ENCODE measurements at places on chromosomes 4 and X.

DNA sequence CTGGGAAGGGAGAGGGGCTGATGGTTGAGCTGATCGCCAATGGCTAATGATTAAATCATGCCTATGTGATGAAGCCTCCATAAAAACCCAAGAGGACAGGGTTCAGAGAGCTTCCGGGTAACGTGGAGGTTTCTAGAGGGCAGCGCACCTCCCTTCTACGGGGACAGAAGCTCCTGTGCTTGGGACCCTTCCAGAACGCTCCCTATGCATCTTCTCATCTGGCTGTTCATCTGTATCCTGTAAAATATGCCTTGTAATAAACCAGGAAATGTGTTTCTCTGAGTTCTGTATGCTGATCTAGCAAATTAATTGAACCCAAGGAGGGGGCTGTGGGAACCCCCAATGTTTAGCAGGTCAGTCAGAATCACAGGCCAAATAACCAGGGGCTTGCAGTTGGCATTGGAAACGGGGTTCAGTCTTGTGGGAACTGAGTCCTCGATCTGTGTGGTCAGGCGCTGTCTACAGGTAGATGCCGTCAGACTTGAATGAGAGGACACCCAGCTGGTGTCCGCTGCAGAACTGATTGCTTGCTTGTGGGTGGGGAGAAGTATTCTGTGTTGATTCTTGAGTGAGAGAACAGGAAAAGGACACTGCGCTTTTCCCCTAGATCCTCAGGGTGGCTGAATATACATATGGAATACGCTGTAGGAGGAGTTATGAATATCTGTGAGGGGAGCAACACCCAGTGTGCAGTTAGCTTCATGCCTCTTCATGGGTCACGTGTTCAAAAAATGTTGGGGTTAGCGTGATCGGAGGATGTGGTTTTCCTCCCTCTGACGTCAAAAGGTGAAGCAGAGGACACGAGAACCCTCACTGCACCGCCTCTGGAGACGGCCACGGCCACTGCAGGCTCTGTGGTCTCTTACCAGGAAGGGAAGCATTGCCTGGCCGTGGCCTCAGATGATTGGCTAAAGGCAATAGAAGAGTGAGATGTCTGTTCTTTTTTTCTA is 29.2 kb downstream of the HTT-AS start:
- no peak for DNase-seq

- DNase-seq = no peak
These were observed 111.7 kb upstream of the RPS6KA3 start for GRCh38 chrX:20378233-20378920.

- DNase-seq = no peak
These were observed 65.3 kb upstream of the C1QTNF7 start for GRCh38 chr4:15362541-15362940.

DNA sequence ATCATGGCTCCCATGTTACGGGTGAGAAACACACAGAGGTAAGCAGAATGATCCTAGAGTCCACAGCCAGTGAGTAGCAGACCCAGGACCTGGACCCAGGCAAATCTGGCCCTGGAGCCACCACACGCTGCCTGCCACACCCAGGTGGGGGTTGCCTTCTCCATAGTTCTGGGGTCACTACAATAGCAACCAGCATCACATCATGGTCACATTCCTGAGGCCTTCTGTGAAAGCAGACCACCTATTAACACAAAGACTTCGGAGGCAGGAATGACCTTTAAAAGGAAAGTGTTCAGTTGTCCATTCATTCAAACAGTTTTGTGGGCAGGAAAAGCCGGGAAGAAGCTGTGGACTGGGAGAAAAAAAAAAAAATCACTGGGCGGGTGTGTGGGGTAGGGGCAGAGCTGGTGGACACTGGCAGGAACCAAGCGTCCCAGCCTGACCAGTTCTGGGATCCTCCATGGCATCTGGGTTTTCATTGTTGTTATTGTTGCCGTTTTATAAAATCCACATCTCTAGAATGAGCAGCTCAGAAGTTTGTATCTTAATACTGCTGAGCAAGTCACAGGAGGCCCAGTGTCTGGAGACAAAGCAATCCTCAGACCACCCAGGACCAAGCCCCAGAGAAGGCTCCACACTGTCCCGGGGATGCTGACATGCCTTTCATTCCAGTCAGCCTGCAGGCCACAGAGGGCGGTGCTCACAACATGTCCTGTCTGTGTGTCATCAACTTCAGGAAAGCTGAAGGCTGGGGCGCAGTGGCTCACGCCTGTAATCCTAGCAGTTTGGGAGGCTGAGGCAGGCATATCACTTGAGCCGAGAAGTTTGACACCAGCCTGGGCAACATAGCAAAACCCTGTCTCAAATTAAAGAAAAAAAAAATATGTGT is 67.0 kb downstream of the SEL1L3 start:
- no peak for DNase-seq

- no peak for DNase-seq
These were observed 256.7 kb upstream of the GNPDA2 start for GRCh38 chr4:44983083-44983482.

DNA sequence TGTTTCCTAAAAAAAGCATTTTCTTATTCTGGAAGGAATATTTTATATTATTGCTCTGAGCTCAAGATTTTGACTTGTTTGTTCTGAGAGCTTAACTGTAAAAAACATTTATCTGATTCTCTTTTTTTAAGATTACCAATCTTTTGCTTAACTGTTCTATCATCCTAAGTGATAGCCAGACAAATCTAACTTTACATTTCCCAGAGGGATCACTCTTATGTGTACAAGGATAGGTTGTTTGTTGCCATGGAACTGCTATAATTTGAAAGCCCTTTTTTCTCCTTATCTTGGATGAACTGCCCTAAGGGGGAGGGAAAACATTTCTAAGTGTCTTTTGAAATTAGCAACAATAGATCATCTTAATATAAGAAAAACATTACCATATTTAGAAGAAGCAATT is 494.7 kb downstream of the TRAM1L1 start:
- no peak for DNase-seq

- no peak for DNase-seq
These were observed 399.9 kb downstream of the GASK1B start for GRCh38 chr4:157772907-157773306.

- no peak for DNase-seq
These were observed 378.5 kb downstream of the FAT4 start for GRCh38 chr4:125693228-125693627.

DNA sequence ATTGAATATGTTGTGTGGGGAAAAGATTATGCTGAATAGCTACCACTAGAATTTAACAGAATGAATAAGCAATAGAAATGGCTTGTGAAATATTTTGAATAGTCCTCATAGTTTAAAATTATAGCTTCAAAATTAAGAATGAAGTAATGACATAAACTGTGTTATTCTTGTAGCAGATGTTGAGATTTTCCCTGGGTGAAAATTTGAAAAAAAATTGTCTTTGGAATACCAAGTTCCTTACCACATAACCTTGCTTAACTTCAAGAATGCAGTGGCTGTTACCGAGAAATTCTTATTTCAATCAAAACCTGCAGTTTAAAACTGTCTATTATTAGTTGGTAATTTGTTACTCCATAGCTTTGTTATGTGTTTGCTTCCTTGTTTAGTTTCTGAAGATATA is 1268.6 kb downstream of the RAPGEF2 start:
- no peak for DNase-seq

GRCh38 chr4:98997166-98997565 is 1.6 kb downstream of the METAP1 start:
- DNase-seq = no peak

DNA sequence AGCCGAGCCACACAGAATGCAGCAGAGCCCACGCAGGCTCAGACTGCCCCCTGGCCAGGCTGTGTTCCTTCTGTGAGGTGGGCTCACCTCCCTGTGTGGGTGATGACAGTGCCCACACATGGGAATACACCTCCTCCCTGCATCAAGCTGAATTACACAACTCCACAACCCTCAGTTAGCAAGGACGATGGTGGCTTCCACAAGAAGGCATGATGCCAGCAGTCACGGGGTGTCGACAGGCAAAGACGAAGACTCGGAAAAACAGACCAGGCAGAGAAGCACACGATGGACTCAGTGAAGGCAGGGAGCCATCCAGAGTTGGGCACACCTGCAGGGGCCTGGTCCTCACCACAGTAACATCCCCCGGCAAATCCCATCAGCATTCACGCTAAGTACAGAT is 12.1 kb downstream of the LETM1 start:
- DNase-seq = no peak

DNA sequence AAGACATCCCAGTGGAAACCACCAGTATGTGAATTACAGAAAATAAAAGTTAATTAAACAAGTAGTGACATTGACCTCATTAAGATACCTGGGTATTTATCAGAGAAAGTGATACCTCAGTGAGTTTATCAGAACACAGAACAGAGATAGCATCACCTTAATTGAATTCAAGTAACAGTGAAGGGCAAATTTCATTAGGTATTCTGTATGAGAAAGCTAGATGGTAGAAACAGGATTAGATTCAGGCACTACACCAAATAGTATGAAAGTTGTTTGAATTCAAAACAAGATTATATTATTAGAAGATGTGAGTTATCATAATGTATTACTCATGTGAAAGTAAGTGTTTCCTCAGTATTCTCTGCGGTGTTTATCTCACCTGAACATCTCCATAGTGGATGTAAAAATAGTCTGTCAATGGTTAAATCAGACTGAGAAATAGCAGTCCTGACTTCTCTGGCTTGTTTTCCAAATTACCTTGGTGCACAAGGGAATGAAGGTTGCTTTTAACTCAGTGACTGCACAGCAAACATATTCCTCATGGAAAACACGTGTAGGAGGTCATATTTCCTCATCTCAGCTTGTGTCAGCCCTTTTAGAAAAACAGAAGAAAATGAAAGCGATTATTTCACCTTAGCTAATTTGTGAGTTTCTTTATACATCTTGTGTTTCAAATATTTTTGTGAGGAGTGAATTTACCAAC is 79.9 kb upstream of the PCDH18 start:
- no peak for DNase-seq

DNA sequence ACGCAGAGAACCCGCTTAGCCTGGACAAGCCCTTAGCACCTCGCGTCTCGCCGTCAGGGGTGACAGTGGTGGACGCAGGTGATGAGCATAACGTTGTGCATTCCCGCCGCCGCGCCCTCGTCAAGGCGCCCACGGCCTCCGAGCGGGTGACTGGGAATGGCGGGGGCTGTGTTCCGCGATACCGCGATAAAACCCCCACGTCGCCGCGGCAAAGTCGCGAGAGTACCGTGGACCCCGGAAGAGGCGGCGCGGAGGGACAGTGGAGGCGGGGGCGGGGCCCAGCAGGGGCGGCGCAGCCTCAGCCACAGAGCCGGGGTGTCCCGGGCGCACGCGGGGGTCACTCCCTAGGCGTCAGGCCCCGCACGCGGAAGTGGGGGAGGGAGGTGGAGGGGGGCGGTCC is 53.8 kb downstream of the ZFYVE28 start:
- DNase-seq = no peak

DNA sequence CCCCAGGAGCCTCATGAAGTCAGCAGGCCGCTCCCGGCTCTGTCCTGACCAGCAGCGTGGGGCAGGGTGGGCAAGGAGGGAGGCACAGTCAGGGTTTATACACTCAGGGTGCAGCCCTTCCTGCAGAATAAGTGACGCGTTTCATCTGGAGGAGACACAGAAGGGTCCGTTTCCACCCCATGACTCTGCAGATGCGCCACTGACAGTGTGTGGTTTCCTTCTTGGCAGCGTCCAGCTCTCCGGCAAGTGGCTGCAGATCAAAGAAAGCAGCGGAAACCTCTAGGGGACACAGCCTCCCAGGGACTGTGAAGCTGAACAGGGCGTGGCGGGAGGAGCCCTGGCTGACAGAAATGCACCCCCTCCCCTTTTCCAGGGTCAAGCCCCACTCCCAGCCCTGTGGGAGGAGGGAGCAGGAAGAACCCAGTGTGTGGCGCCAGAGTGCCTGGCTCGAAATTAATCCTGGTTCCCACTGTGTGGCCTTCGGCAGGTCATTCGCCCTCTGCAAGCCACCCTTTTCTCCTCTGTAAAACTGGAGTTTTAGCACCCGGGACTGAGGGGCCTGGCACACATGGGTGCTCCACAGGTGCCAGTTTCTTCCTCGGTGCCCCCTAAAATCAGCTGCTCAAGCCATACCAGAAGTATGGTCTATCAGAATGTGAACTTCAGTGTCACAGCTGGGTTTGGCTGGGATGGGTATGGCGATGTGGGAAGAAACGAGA is 17.3 kb upstream of the TBC1D14 start:
- no peak for DNase-seq

DNA sequence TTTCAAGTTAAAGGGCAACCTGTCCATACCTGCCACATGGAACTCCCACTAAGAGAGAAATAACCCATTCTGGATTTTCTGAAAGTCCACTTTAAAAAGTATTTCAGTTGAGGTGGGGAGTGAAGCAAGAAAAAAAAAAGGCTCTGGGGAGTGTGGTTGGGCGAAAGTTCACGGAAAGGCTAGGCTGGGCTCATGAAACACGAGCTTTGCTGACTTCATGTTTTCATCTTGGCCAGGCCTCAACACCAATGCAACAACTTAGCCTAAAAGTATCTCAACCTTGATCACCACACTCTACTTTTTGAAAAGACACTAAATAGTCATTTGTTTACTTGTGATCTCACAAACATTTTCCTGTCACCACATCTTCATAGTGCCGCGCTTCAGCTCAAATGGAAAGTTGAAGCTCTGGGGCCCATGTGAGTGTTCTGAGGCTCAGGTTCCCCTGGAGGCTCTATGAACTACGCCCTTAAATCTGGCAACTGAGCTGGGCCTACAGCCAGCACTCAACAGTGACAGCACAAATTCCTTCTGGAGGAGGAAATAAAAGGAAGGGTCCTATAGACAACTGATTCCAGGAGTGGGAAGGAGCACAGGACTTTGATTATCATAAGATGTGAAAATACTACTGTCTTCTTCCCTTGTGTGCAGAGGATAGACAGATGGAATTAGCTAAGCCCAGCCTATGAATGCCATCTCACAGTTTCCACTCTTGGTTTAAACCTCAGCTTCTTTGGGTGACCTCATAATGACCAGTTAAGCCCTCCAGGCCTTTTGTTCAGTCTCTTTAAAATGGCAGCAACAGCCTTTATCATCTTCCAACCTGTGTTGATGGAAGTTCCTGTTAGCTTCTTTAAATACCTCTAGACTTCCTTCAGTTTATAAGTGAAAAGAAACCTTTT is 5.1 kb downstream of the CD40LG start:
- DNase-seq = no peak

GRCh38 chrX:42751573-42751972 is 26.4 kb downstream of the PPP1R2C start:
- DNase-seq = no peak

GRCh38 chr4:181685461-181685860 is 557.7 kb upstream of the TENM3 start:
- DNase-seq = no peak

DNA sequence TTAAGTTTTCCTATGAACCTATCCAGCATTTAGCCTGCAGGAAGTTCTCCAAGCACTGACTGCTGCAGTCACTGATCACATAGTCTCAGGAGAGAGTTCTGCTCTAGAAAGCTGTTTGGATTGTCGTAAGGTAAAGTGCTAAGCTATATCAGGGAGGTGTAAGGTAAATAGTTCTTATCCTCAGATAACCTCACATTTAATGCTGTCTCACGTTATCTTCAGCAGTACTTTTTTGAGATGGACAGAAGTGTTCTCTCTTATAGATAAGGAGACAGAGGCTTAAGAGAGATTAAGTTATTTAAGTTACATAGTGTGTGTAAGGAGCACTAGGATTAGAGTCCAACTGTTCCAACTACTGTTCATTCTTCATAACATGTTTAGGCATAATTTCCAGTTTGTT is 77.9 kb downstream of the STIM2 start:
- no peak for DNase-seq

Data from cerebellum (tissue), 4 donors.